ENCODE measurements at places on chromosomes 3 and 15.

- no peak for DNase-seq
Measured at GRCh38 chr15:46129145-46129544, 494.3 kb downstream of the SQOR start.

- DNase-seq, result no peak
Measured at GRCh38 chr15:89112341-89112971, 24.2 kb downstream of the ABHD2 start.

- DNase-seq, result peak; percentile 8
Measured at GRCh38 chr3:190811775-190812480, 50.6 kb downstream of the GMNC start.

- DNase-seq, result no peak
Measured at GRCh38 chr15:39157882-39158281, 423.0 kb upstream of the THBS1 start.

GRCh38 chr3:53255423-53255774, 423 bp downstream of the TKT start:
- peak; percentile 72 for DNase-seq

DNA sequence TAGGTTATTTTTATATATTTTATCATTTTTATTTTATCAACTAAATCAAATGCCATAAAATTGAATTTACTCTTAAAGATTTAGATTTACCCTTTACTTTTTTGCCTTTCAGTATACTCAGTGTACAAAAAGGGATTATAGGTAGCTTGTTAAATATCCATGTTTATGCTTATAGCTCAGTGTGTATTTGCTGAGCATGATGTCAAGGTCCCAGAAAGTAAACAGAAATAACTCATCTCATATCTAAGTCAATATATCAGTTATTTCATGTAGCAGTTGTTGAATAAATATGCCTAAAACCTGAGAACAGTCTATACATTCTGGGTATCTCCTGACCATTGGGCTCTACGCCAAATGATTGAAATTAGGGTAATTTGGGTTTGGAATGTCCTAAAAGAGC, 693.8 kb downstream of the NAALADL2 start:
- no peak for DNase-seq

GRCh38 chr3:155316426-155316825, 22.9 kb upstream of the STRIT1 start:
- DNase-seq, result no peak

GRCh38 chr15:92884436-92885223, 15.5 kb upstream of the CHD2 start:
- no peak for DNase-seq

Data from germinal center (tissue), 1 donor.